Right ventricle myocardium superior (tissue), 1 donor: ENCODE measurements at places on chromosomes 12 and 14. TPM values are rescaled to one million over a fixed set of nuclear protein-coding genes. Genes with fewer than 3 reads are reported as not detected.

- DNase-seq: no peak
Observed at GRCh38 chr12:16303939-16304338, 26.5 kb upstream of the SLC15A5 start.

DNA sequence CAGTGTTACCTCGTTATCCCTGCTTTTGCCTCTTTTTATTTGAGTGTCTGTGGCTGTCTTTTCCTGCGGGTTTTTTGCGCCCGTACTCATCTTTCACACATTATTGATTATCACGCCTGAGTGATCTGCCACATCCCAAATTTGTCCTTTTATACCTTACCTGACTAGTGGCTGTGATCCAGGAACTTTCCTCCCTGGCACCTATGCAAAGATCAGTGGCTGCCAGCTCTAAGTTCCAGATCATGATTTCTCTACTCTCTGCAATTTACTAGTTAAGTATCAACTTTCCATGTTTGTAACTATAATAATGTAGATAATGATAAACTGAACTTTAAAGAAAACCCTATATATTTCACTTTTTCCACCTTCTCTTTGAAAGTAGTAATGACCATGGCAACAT lies 36.9 kb downstream of the PLEKHA5 start:
- DNase-seq: no peak

- no peak for DNase-seq
Observed at GRCh38 chr12:4379405-4379804, at the start of gene FGF23. TSS of gene FGF23 (minus strand) at chr12:4379712. CDS start at chr12:4379582, 130 bp downstream.

DNA sequence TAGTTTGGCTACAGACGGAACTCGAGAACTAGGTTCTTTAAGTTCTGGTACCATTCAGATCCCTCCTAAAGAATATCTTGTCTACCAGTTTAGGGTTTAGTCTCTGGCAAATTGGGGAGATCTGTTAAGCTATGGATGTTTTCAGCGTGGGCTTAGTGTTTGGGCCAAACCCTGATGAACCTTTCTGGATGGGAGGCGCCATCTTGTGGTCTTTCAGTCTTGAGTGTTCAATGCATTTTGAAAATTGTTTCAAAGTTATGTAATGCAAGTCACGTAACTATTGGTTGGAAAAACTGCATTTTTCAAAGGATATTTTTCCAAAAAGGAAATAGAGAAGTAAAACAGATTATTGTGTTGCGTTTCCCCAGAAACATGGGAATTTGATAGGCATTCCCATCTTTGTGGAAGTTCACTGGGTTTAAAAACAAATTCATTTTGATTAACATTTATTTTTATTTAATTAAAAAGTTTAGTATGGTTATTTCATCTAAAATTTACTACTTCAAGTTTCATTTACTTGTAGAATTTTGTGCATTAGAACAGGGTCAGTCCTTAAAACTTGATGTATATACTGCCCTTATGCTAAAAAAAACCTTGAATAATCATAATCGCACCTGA lies 169.0 kb downstream of the PRIMA1 start:
- no peak for DNase-seq

DNA sequence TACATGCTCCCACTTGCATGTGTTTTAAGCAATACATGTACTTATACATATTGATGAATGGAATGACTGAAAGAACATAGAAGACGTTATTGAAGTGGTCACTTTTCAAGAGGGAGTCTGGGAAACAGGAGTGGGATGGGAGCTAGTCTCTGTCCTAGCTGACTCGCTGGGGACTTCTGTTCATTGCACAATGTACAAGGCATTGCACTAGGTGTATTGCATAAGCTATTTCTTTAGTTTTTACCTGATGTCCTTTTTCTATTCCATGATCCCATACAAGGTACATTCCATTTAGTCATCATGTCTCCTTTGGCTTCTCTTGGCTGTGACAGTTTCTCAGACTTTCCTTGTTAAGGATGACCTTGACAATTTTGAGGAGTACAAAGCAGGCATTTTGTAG lies 4.0 kb upstream of the MYO1H start:
- no peak for DNase-seq

DNA sequence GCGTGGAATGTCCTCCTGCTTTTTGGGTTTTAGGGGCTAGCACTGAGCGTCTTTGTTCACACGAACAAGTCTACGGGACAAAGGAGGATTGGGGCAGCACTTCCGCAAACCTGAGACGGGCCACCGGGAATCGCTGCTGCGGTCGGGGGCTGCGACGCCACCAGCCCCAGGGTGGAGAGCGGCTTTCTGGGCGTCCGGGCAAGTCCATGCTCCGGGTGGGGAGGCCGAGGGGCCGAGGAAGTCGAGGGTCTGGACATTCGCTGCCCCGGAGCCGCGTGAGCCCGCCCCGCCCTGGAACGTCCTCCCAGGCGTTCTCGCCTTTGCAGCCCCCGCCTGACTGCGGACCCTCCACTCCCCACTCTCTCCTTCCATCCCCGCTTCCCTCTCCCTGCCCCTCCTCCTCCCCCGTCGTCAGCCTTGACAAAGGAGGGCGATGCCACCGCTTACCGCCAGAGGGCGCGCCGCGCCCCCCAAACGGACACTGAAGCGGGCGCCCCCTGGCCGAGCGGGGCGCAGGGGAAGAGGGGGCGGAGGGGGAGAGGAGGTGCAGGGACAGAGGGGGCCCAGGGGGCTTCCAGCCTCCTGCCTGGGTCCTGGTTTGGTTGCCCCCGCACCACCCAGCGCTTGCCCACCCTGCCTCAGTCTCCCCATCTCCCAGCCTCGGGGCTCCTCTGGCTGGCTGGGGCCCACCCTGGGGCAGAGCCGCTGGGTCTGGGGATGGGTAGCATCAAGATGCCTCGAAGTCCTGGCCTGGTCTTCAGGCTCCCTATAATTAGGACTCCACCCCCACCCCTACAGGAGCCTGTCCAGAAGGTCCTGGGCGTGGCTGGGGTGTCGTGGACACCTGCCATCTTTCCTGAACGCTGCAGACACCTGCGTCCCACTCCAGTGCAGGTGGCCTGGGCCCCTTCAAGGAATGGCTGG lies 39.1 kb upstream of the INF2 start:
- peak; percentile 81 for DNase-seq

DNA sequence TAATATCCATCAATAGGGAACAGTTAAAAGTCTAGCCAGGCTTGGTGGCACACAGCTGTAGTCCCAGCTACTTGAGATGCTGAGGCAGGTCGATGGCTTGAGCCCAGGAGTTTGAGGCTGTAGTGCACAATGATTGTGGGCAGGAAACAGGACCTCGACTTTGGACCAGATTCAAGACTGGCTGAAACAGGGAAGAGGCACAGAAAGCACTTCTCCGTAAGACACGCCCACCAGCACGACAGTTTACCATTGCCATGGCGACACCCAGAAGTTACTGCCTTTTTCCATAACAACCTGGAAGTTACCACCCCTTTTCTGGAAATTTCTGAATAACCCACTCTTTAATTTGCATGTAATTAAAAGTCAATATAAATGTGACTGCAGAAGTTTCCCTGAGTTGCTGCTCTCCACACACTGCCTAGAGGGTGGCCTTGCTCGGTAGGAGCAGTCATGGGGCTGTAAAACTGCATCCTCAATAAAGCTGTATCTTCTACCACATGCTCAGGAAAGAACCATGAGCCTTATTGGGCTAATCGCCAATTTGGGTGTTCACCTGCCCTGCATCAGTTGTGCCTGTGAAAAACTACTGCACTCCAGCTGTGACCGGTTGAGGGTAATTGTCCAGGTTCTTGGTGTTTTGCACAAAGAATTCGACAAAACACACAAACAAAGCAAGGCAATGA lies 4.6 kb upstream of the LRRC23 start:
- peak; percentile 72 for DNase-seq

- no peak for DNase-seq
Observed at GRCh38 chr12:120324841-120325417, 2.6 kb downstream of the PLA2G1B start.

DNA sequence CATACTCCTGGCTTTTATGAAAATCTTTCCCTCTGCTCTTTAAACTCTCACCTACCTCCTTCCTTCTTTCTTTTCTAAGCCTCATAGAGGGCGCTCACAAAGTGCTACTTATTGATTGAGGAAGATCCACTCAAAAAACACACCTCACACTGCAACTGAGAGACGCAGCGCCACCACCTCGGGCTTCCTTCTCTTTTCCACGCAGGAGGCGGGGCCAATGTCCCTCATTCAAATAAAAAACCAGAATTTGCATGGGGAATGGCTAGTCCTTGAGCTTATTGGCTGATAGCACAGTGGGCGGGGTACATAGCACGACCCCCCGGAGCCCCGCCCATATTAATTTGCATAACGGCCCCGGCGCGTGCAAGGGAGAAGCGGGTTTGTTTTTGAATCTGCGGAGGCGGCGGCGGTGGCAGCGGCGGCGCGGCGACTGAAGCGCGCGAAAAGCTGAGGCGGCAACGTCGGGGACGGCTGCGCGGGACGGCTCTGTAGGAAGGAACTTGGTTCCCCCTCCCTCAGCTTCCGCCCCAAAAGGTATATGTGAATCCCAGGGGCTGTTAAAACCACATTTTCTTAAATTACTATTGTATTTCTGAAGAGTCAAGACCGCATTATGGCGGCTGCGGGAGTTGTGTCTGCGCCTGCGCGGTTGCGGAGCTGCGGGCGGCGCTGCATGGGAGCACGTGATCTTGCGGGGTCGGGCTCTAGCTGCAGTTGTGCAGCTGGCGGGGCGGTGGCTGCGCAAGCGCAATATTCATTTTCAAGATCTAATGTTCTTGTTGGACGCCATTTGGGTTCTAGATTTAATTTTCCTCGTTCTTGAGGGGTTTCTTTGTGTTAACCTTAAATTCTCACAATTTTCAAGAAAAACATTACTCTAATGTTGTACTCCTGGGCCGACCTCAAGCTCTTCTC lies at the start of gene ATF7IP:
Gene ATF7IP (plus strand): TSS at position 389 of the 915 bp plus-strand sequence. CDS start 58,234 bp downstream, outside the sequence.
- DNase-seq: peak; percentile 96

GRCh38 chr14:100678469-100678828 lies 48.2 kb upstream of the DLK1 start:
- DNase-seq: peak; percentile 72

GRCh38 chr12:22084852-22085251 lies 38.8 kb downstream of the CMAS start:
- DNase-seq: no peak

- no peak for DNase-seq
Observed at GRCh38 chr14:50740856-50741255, 72.8 kb upstream of the SAV1 start.

GRCh38 chr12:89857652-89858274 lies 149.1 kb upstream of the ATP2B1 start:
- DNase-seq: no peak

DNA sequence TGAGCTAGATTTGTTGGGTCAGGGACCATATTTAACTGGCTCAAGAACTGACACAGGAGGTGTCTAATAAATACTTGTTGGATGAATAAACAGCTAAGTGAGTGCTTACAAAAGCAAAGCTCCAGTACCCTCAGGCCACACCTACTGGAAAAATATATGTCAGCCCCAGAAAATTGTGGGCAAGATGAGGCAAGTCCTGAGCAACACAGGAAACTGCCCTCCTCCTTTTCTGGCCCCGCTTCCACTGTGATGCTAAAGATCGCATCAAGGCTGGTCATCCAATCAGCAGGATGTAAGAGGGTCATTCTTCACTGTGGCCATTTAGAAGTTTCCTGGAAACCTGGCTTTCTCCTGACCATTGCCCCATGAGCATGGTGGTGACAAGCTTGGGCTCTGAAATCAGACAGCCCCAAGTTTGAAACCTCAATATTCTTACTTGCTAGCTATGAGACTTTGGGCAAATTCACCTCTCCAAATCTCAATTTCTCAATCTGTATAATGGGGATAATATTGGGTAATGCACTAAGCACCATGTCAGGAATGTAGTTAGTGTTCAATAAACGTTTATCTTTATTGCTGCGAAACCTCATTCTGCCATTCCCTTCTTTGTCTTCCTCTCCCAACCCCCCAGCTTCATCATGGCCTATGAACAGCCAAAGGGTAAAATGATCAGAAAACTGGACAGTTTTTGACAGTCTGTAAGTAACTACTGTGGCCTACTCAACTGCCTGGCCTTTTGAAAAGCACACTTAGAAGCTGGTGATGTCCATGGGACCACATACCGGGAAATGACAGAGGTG lies 139.3 kb upstream of the PZP start:
- no peak for DNase-seq

Gene SLC10A1
- total RNA-seq: not detected

Gene SMAGP
- 2.8 TPM for total RNA-seq

Gene PTGER2
- 0.65 TPM for total RNA-seq

Gene OTOGL
- total RNA-seq: 0.19 TPM

Gene IAPP
- total RNA-seq: not detected

Gene ARHGEF25
- total RNA-seq: 14.3 TPM

Gene PIWIL1
- total RNA-seq: not detected
